NCI-H1105 (cell line): ENCODE measurements at places on chromosomes 11 and 22.
A peak's percentile ranks its signal among the peaks of the same experiment; 100 is the strongest.

DNA sequence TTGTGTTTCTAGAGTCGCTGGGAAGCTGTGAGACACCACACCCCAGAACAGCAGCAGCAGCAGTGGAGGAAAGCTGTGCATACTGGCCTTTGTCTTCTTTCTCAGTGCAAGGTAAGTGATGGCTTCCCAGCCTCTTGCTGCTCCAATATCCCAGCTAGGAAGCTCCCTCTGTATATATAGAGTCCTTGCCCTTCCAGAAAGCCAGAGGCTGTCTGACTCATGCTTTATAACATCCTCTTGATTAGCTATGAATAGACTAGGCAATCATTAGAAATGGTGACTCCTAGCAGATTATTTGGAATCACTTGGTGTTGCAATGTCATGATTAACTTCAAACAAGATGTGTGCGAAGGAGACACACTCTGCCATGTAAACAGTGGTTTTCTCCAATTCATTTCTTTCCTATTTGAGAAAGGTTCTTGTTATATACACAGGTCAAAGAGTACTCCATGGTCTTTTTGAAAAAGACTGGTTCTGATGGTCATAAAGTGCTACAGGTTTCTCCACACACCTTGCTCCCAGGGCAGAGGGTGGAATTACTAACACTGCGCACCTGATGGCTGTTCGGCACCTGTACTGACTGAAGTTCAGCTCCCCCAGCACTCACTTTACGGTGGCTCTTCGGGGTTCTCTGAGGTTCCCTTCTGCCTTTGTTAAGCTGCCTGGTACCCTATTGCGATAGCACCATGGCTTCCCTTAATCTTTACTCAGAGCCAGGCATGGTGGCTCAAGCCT, at the start of gene MMP1:
Gene MMP1, minus strand, starts transcription at position 149 of the 735 bp plus-strand sequence. Its CDS starts 68 bp downstream, at position 81.
- DNase-seq, result no peak

GRCh38 chr11:65113361-65113756, 1.7 kb downstream of the TM7SF2 start:
- DNase-seq, result no peak

- peak; percentile 19 for DNase-seq
Observed at GRCh38 chr22:49514641-49515040, 313.0 kb downstream of the BRD1 start.

DNA sequence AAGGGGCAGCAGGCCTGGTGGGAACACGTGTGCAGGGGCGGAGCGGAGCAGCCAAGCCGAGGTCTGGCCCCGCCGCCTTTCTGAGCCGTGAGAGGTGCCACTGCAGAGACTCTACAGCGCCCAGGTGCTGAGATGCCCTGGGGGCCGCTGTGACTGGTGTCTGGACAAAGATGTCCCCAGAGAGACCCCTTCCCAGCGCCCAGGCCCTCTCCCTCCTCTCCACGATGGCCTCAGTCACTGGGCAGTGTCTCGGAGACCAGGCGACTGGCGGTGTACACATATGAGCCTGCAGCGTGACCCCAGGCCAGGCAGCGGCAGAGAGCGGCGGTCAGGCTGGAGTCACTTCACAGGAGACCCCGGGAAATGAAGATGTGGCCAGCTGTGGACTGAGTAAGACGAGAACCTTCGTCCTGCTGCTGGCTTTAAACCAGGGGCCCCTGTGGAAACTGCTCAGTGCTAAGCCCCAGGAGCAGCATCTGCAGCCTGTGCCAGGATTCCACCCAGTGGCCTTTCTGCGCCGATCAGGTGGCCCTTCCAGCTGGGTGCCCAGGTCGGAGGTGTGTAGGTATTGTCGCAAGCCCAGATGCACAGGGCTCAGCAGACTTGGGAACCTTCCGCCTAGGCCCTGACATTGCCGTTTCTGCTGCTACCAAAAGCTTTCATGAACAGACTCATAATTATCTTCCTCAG, 34.7 kb downstream of the MOB2 start:
- DNase-seq, result no peak

DNA sequence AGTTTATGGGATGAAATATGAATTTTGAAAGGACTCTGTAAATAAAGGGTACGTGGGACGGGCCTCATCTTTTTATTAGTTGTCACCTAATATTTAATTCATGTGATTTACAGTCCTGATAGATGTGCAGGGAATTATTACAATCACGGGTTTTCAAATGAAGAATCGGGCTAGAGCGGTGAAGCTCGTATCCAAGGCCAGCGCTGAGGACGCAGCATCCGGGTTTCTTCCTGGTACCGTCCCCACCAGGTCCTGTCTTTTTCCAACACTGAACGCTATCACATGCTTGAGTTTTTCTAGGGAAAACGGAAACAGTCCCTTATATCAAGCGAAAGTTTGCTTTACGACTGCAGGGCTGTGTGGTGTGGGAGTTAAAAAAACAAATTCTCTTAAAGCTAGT, 787 bp downstream of the SMDT1 start:
- peak; percentile 0 for DNase-seq

- DNase-seq, result no peak
Observed at GRCh38 chr11:107743191-107743590, 31.3 kb upstream of the SLN start.

DNA sequence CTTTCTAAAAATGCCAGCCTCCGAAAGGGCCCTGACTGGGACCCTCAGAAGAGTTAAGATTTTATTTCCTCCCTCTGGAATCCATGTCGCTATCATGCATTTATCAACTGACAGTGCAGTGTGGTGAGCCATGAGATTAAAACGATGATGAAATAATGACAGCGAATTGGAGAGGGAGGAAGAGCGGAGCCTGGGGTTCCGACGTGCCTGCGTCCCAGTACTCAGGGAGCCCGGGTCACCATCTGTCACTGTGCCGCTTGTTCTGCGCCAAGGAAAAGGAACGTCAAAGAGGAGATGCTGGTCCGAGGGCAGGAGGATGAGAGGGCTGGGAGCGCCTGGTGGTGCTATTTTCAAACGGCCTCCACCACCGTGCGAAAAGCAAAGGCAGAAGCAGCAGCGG, 46.2 kb downstream of the MACROD1 start:
- DNase-seq, result no peak

DNA sequence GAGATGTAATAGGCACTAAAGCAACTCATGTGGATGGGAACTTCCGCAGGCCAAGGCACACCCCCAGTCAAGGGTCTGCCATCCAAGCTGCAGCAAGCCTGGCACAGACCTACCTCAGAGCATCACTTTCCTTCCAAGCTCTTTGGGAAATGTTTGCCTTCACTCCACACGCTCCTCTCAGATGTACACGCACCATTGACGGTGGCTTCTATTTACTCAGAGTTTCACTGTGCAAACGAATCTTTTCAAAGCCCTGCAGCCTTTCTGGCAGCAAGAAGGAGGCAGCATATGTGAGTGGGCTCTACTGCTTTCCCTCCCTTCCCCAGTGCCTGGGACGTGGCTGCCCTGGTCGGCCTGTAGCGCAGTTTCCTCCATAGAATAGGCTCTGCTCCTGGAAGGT, 60.9 kb upstream of the USP47 start:
- DNase-seq, result no peak

DNA sequence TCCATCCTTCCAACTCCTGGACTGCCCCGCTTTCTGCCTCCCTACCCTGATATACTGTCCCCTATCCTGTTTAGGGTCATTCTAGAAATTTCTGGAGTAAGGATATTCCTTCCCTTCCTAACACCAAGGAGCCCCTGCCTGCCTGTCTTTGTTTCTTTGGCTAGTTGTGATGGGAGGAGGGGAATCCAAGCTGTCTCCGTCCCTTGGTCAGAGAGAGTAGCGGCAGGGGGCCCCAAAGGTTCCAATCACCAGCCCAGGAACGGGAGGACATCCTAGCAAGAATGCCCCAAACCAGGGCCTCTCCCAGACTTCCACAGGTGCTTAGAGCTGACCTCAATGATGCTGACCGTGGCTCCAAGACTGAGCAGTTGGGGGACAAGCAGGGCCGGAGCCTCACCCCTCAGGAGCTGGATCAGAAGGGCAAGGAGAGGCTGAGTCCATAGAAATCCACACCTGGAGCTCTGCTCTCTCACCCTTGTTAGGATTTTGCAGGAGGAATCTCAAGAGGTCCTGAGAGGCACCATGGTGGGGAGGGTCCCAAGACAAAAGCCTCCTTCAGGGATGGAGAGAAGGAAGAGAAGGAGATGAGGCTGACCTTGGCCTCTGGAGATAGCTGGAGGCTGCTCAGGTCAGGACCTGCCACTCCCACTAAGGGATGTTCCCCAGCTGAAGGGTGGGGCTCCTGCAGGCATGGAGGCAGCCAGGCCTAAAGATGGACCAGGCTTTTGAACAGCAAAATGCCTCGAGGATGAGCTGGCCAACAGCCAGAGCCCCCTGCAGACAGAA, 13.6 kb downstream of the SLC22A12 start:
- no peak for DNase-seq
